Amniotic epithelial cell (primary cell): ENCODE measurements at places on chromosomes 13 and 19.
A peak's percentile ranks its signal among the peaks of the same experiment; 100 is the strongest.

GRCh38 chr19:2974342-2975041 lies 2.9 kb upstream of the TLE6 start:
- peak; percentile 98 for DNase-seq

- no peak for DNase-seq
Measured at GRCh38 chr19:17512574-17512939, 1.1 kb downstream of the PGLS start.

DNA sequence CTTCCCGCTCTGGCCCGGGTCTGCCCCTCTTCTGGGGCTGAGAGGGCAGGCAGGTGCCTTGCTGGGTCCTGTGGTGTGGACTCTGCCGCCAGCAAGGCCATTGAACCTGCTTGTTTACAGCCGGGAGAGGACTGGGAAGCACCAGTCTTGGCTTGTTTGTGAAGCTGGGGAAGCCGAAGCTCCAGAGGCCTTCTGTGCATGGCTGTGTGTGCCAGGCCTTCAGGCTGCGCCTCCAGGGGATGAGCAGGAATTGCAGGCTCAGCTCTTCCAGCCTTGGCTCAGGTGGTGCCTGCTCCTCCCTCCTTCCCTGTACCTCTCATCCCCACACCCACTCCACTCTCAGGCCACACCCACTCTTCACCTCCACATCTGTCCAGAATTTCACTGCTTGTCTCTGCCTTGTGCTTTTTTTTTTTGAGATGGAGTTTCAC lies 17.5 kb downstream of the NDUFB7 start:
- no peak for DNase-seq

GRCh38 chr19:49690656-49691242 lies at the start of gene CPT1C:
Gene CPT1C, plus strand, starts transcription at chr19:49691116. Its CDS starts 1,137 bp downstream, at chr19:49692253.
- peak; percentile 65 for DNase-seq

DNA sequence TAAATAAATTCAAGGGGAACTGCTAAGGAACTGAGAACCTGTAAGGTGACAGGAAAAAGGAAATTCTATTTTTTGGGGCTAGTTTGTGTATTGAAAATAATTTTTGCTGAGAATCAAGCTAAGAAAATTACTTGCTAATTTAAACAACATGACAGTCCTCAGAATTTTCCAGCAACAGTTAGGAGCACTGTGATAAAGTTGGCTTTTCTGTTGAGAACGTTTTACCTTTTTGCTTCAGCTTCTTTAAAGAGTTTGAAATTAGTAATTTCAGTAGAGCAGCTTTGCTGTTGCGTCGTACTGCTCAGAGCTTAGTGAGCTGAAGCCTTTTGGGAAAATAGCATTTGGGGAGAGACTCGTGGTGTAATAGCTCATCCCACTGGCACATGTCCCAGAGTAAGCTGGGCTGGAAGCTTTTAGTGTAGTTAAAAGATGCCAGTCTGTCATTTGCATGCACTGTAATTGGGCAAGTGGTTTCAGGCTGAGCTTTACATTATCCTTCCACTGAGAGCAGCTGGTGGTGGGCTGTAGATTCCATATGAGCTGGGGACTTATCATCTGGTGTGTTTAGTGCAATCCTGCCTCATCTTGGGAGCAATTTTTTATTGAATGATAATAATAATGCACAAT lies 69.8 kb downstream of the LRCH1 start:
- peak; percentile 79 for DNase-seq

- peak; percentile 73 for DNase-seq
Measured at GRCh38 chr19:32397671-32398101, 7.9 kb upstream of the DPY19L3 start.

DNA sequence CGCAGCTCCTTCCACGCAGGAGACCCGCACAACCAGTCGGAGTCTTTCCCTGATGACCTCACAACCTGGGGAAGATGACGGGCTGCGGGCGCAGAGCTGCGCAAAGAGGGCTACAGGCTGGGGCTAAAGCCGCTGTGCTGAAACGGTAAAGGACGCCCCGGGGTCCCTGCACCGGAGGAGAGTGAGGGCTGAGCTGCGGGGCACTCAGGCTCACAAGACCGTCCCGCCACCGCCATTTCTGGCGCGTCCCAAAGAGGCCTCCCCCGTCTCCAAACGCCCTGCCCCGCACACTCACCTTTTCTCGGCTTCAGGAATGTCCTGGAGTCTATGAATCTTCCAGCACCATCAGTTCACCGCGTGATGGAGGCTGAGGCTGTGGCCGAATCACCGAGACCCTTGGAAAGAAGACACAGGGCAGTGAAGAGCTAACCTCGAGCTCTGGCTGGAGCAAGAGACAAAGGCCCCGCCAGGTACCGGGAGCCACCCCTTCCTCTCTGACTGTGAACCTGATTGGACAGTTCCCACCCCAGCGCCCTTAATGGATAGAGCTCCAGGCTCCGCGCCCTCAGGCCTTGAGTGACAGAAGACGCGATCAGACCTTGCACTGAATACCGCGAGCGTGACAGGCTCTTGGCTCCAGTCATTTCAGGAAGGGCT lies 41.8 kb upstream of the ZNF429 start:
- peak; percentile 33 for DNase-seq

- no peak for DNase-seq
Measured at GRCh38 chr13:70622796-70623195, 514.5 kb upstream of the KLHL1 start.

DNA sequence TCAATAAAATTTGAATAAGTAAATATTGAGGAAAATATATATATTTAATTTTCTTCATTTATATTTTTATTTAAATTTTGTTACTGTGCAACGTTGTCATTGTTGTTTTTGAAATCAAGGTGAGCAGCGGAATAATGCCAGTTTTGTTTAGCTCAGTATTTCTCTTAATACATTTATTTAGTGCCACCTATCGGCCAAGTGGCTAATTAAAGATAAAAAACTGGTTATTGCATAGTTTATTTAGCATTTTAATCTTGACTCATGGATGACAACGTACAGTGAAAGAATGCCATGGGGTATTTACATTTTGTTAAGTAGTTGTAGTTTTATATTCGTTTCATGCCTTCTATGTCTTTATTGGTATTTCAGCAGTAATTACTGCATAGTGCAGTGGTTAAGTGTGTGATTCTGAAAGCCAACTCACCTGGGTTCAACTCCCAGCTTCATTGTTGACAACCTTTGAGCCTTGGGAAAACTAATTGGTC lies 265.9 kb downstream of the MYO16 start:
- DNase-seq: peak; percentile 55

GRCh38 chr13:23991119-23991518 lies 93.8 kb upstream of the C1QTNF9B start:
- no peak for DNase-seq

- no peak for DNase-seq
Measured at GRCh38 chr13:85693889-85694511, 105.2 kb downstream of the SLITRK6 start.

DNA sequence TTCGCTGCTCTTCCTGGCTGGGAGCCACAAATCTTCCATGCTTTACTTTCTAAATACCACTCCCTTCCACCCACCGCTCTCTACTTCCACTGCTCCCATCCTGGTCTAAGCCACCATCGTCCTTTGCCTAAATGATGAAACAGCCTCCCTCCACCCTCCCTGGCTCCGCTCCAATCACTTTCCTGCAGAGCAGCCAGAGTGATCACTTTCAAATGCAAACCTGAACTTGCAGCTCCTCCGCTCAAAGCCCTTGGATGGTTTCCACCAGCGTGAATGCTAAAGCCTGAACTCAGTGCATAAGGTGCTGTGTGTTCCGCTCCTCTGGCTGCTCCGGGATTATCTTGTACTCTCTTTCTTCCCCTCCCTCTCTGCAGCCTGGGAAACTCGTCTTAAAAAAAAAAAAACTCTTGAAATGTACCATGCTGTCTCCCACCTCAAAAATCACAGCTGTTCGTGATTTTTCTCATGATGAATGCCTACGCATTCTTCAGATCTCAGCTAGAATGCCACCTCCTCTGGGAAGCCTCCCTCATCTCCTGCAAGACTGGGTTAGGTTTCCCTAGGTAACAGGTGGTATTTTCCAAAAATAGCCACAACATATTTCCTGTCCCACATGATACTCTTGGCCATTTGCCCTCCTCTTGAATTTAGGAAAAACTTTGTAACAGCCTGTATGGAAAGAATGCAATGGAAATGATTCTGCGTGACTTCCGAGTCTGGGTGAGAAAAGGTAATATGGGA lies 3.7 kb upstream of the SIN3B start:
- DNase-seq: peak; percentile 69

- DNase-seq: no peak
Measured at GRCh38 chr19:10718205-10719196, 622 bp downstream of the DNM2 start.

- DNase-seq: no peak
Measured at GRCh38 chr13:83895994-83896580, 13.8 kb upstream of the SLITRK1 start.

DNA sequence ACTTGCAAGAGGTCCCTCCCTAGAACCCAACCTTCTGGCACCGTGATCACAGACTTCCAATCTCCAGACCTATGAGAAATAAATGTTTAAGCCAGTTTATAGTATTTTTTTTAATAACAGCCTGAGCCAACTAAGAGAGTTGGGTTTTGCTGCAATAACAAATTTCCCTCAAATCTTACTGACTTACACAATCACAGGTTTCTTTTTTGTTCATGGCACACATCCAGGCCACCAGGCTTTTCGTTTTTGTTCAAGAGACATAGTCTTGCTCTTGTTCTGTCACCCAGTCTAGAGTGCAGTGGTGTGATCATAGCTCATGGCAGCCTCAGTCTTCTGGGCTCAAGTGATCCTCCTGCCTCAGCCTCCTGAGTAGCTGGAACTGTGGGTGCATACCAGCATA lies 2.0 kb upstream of the SELENOV start:
- no peak for DNase-seq

DNA sequence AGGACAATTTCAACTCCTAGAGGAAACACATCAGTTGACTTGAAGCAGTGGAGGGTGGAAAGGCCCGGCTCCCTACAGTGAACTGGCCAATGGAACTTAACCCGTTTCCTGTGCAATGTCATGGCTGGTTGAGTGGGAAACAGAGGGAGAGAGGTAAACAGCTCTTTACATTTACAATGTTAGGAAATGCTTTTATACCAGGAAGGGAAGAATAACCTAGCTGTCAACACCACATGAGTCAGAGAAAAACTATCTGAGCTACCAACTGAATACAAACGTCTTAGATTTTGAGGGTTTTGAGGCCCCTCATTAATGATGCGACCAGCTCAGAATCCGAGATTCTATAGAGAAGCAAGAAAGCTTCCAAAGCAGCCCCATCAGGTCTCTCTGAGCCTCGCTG lies 36.7 kb downstream of the CARD8 start:
- peak; percentile 64 for DNase-seq

DNA sequence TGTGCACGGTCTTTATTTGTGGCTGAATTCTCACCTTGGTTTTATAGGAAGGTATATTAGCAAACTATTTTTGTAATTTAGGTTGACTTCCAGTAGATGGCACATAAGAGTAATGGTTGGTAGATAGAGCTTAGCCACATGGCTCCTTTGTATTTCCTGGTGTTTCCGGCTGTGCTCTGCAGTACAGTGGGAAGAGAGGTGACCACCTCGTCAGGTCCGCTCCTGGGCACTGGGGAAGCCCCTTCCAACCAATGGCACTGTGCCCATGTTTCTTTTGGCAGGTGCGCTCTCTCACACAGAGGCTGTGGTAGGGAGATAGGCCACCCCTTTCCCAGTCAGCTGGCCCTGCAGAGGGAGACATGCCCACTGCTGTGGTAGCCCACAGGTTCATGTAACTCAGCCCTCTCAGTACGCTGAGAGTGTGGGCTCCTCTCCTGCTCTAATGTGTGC lies 74.3 kb upstream of the ATP12A start:
- DNase-seq: no peak
